ENCODE measurements at places on chromosomes 5 and 9.

DNA sequence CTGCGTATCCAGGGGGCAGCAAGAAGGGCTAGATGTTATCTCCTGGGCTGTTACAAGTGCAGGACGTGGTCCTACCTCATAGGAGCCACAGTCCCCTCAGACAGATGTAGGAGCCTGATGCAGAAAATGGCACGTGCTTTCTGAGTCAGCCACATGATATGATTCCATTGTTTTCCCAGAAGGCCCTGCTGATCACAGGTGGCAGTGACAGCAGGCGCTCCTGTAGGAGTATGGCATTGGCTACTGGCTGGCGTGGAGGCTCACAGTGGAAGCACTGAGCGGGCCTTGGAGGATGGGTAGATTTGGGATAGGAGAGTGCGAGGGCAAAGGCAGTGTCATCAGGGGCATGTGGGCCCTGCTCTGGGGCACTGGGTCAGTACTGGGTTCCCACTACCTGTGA lies 21.9 kb downstream of the USP20 start:
- no peak for DNase-seq

GRCh38 chr9:124308606-124309491 lies 51.1 kb downstream of the NEK6 start:
- DNase-seq, result no peak

DNA sequence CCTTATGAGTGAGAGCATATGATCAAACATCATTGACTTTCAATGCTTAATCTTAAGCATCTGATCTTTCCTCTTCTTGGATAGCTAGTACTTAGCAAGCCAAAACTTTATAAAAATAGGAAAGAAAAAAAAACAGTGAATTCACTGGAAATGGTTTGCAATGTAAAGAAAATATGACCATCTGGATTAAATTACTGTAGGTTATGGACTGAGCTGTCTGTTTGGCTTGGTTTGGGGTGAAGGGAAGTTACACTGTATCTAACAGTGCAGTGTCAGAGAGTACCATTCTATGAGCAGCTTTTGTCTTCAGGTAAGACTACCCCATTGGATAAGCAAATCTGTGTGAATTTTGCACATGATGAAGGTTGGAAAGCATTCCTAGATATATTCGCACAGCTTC lies 151.4 kb downstream of the TLE1 start:
- no peak for DNase-seq

DNA sequence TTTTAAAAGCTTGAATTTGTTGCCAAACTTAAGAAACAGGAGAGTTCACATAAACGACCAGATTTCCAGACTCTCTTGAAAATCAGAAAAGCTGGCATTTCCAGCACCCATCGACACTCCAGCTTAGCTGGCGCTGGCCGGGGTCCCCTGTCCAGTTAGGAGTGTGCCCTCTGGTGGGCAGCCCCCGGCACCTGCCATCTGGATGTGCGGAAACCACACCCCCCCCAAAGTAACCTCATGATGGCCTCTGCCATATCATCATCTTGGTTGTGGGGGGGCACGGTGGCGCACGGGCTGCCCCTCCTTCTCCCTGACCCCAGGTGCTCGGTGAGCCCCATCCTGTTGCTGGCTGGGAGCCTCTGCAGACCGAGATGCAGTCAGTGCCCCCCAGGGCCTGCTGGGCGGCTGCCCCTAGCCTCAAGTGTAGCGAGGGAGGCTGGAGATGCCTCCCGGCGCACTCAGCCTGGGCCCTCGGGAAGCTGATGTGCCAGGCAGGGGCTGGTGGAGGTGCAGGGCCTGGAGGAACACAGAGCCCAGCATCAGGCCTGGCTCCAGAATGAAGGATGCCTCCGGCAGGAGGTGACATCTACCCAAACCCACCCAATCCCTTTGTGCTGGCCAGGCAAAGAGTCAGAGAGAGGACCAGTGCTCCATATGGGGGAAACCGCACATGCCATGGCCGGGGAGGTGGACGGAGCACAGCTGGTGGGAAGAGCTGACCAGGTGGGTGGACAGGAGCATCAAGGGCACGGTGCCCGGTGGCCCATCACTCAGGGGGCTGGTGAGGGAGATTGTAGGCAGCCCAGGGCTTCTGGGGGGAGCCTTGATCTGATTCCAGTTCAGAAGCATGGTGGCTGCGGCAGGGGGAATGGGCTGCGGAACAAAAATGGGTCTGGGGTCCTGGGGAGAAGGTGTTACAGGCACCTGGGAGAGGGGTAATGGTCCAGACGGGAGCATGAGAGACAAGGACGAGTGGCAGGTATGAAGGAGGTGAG lies 70.6 kb downstream of the ADAMTS2 start:
- no peak for DNase-seq

DNA sequence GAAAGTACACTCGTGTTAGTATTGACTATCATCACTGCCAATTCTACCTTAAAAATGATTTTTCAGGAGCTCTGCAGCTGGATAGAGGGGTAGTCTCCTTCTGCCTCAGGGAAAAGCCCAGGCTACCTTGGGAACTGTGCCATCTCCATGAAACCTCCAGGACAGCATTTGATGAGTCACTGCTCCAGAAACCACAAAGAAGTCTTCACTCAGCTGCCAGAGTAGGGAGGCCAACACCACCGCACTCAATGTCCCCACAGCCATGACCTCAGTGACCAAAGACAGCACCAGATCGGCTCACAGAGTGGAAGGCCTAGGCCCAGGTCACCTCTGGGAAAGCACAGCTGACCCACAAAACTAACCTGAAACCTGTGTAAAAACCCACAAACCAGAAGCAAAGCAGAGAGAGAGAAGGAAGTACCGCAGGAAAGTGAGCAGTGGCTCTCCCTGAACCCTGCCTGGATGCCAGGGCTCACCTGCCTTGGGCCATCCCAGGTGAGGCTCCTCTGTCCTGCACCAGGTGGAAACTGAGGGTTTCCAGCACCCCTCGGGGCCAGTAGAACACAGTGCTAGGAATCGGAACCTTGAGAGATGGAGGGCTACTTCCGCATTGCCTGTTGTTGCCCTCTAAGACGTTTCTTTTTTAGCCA lies 30.0 kb downstream of the S1PR3 start:
- DNase-seq, result peak; percentile 88

- DNase-seq, result peak; percentile 100
Measured at GRCh38 chr9:22052376-22052945, 43.4 kb upstream of the CDKN2B start.
